ENCODE measurements at places on chromosomes 1 and 21. TPM values are rescaled to one million over a fixed set of nuclear protein-coding genes. Genes with fewer than 3 reads are reported as not detected.

DNA sequence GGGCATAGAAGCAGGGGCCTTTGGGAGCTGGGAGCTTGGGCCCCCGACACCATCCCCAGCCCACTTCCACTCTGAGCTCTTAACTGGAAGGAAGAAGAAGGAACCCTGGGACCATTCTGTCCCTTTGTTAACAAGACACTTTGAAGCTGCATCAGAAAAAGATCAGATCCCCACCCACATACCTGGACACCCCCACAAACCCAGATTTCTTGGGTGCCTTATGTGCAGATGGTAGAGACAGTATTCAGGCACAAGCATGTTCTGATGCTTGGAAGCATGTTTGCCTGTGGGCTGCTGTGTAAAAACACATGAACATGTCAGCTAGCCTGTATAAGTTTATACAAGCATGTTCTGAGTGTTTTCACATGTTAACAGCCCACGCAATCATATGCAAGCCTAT, 3.7 kb downstream of the DLGAP3 start:
- DNase-seq: no peak
- no peak overlapping the region for H3K4me3 ChIP-seq
- H3K4me1 ChIP-seq: peaks cover 5% of the 10 kb centered on the region

DNA sequence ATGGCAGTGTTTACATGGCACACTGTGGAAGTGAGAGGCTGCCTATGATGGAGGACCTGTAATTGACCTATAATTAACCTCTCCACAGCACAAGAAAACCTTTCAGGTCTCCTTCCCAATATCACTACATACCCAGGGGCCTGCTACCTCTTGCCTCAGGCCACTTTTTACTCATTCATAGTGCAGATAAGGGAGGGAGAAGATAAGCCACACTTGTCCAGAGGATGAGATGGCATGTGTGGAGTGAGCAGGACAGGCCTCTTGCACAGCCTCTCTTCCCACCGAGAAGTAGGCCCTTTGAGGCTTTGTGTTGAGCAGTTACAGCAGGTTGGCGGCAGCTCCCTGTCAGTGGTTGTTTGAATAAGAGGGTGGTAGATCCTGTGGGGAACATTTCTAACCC, 31.1 kb upstream of the IKBKE start:
- no peak overlapping the region for H3K27ac ChIP-seq
- H3K4me3 ChIP-seq: no peak overlapping the region
- H3K4me1 ChIP-seq: no peaks in the 10 kb centered on the region
- DNase-seq: no peak
- H3K36me3 ChIP-seq: no peaks in the 10 kb centered on the region

- no peaks in the 10 kb centered on the region for H3K4me1 ChIP-seq
- no peak overlapping the region for H3K4me3 ChIP-seq
- H3K27ac ChIP-seq: no peak overlapping the region
- H3K36me3 ChIP-seq: no peaks in the 10 kb centered on the region
- DNase-seq: no peak
Observed at GRCh38 chr21:32246571-32247140, 32.2 kb downstream of the MIS18A start.

- no peaks in the 10 kb centered on the region for H3K27me3 ChIP-seq
- DNase-seq: peak; percentile 68
- H3K4me1 ChIP-seq: peaks cover 9% of the 10 kb centered on the region
- no peak within 1 kb of the TSS for H3K4me3 ChIP-seq
- no peaks in the 10 kb centered on the region for H3K36me3 ChIP-seq
- H3K27ac ChIP-seq: no peak within 1 kb of the TSS
Observed at GRCh38 chr1:20069874-20070273, at the start of gene PLA2G5. TSS of gene PLA2G5 (plus strand) at chr1:20070194. CDS start at chr1:20084831, 14,637 bp downstream.

DNA sequence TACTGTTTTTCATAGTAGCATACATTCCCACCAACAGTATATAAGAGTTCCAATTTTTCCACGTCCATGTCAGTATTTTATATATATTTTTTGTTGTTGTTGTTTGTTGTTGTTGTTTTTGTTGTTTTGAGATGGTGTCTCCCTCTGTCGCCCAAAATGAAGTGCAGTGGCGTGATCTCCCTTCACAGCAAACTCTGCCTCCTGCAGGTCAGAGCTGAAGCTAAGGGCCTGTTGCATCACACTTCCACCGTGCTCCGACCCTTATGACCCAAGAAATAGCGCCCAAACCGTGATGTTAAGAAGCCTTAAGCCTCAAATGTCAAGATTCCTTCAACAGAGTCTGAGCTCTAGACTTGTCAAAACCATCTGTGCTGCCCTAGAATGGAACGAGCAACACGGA, 2032.3 kb downstream of the MRPL39 start:
- no peak overlapping the region for H3K4me3 ChIP-seq
- no peak overlapping the region for H3K27ac ChIP-seq
- DNase-seq: no peak
- no peaks in the 10 kb centered on the region for H3K36me3 ChIP-seq

Gene VWA5B1
- total RNA-seq: 13.1 TPM

Gene MYOG
- 0.25 TPM for total RNA-seq

Gene COL24A1
- total RNA-seq: 1.8 TPM

Gene OR2T33
- 0.12 TPM for total RNA-seq

Gene RFX5
- total RNA-seq: 18.8 TPM

Gene SMCP
- 786 TPM for total RNA-seq

Gene TMEM52
- 74.0 TPM for total RNA-seq

Data from testis (tissue), 5 donors.